ENCODE measurements at places on chromosomes 7 and 10.

DNA sequence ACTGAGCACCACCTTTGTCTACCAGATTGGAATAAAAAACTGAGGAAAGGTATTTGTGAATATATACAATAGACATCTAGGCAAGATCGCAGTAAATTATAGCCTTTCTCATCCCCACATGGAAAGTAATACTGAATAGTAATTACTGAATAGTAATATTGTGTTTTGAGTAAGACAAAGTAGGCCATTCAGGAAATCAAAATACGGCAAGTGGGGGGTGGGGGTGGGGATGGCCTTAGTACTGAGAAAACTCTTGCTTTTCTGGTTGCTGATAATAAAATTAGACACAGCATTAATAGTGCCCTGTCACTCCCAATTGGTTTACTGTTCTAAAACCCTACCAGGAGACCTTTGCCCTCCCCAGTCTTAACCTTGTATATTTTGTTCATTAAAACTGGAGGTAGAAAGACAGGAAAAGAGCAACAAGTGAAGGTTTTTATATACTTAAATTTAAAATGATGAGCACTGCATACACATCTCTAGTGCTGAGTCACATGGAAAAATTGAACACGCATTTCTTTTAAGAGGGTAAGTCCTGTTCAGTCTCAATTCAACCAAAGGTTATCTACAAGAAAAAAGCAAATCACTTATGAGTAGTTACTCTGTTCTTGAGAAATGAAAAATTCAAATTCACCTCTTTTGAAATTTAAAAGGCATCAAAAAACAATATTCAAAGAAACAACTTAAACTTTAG is 65.6 kb downstream of the IGF2BP3 start:
- DNase-seq, result no peak

DNA sequence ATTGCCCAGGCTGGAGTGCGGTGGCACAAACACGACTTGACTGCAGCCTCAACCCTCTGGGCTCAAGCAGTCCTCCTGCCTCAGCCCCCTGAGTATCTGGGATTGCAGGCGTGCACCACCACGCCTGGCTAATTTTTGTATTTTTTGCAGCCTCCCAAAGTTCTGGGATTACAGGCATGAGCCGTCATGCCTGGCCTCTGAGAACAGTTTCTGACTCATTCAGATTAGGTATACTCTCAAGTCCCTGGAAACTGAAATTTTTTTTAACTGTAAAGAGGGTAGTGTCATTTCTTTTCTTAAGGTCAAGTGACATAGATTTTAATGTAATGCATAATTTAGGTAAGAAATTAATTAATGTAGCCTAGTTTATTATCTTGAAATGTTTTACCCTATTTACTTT is 104.7 kb downstream of the SEPTIN7 start:
- no peak for DNase-seq

DNA sequence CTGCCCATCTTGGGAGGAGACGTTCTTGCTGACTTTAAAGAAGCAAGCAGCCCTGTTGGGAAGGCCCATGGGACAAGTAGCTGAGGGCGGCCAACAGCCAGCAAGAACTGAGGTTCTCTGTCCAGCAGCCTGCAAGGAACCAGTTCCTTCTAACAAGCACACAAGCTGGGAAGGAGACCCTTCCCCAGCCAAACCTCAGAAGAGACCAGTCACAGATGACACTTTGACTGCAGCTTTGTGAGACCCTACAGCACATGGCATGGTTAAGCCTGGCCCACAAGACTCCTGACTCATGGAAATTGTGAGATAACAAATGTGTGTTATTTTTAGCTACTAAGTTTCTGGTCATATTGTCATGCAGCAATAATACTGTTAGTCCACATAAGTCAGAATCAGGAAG is 99.9 kb downstream of the PRLHR start:
- DNase-seq, result no peak

GRCh38 chr7:133433165-133433812 is 180.4 kb downstream of the EXOC4 start:
- no peak for DNase-seq

DNA sequence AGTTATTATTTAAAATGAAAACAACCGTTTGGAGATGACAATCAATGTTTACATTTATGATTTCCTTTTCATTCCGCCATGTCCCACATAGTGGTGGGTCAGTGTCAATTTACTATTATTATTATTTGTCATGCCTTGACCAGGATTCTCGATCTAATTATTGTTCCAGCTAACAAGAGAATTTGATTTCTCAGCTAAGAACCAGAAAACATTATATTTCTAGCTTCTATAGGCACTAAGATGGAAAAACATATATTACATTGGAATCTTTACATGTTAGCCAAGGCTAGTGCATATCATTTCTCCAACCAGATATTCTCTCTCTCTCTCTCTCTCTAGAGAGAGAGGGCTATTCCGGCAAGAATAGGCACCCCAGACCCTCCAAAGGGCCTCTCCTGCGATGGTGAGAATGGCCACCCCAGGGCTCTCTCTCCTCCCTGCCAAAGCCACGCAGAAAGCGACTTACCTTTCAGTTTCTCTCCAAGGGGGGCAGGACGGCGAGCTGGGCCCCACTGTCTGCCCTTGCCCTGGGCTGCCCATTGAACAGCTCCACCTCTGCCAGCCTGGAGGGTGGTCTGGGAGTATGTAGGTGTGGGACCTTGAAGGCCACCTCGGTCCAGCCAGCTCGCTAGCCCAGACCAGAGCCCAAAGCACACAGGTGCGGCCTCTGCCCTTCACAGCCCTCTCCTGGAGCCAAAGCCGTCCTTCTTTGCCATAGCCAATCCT is 2.4 kb downstream of the HOXA3 start:
- DNase-seq, result no peak

DNA sequence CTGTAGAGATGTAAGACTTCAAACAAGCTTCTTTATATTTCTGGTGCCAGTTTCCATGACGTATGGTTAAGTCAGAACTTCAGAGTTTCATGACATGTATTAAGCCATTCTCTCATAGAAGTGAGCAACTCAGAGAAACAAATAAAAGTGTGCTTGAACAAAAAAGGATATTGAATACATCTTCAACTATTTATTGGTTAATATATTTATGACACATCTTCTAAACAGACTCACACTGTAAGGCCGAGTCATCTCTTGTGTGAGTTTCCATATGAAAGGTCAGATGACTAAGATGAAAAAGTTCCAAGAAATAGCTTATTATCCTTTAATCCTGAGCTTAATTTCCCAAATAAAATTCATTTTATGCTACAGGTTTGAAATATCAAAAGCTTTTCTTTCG is 105.5 kb upstream of the CSTF2T start:
- DNase-seq, result no peak

DNA sequence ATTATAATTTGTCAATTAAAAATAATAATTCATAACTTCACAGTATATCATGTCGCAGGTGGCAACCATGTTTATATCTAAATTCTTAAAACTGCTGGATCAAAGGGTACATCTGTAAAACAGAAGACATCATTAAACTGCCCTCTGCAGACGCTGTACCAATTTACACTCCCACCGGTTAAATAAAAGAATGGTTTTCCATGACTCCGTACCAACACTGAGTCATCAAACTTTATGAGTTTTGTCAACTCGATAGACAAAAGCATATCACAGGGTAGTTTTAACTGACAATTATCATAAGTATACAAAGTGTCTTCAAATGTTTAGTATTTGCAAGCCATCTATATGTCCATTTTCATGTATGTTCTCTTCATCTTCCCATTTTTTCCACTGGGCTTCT is 5.7 kb upstream of the GSTK1 start:
- no peak for DNase-seq

GRCh38 chr7:39948375-39948955 is 1.6 kb upstream of the CDK13 start:
- DNase-seq, result no peak

- DNase-seq, result no peak
These were observed 51.4 kb upstream of the AOAH start for GRCh38 chr7:36775676-36776075.

- no peak for DNase-seq
These were observed 1.4 kb downstream of the NUDT1 start for GRCh38 chr7:2243458-2243857.

GRCh38 chr10:110919349-110919931 is at the start of gene SHOC2:
Gene SHOC2, plus strand, starts transcription at chr10:110919604. Its CDS starts 44,755 bp downstream, at chr10:110964359.
- peak; percentile 100 for DNase-seq

GRCh38 chr7:102895602-102896001 is 17.2 kb upstream of the LRRC17 start:
- DNase-seq, result no peak

DNA sequence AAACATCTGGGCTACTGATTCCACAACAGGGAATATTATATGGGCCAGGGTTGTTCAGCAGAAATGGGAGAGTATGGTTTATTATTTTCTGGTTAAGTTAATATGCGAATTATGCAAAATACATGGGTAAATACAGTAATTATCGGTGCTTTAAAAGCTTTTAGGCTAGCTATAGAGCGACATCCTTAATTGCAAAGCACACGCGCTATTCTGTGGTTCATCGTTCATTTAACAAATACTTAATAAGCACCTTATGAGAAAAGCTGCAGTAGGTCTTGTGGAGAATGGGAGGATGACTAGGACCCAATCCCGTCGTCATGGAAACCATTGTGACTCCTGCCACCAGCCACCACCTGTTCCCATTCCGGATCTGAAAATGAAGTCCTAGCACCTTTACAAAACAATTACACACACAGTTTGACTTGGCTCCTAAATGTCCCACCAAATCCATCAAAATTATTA is 623 bp upstream of the CEP41 start:
- no peak for DNase-seq
